ENCODE measurements at places on chromosomes 6 and 20.

- peaks cover under 1% of the 10 kb centered on the region for H3K27me3 ChIP-seq
- no peaks in the 10 kb centered on the region for H3K36me3 ChIP-seq
- DNase-seq, result no peak
- H3K4me3 ChIP-seq, result no peak overlapping the region
These were observed 3.2 kb downstream of the SNX21 start for GRCh38 chr20:45836841-45837240.

- H3K36me3 ChIP-seq, result no peaks in the 10 kb centered on the region
- H3K27ac ChIP-seq, result peak overlapping the region; percentile 63
- peaks cover 12% of the 10 kb centered on the region for H3K4me1 ChIP-seq
- DNase-seq, result peak; percentile 82
These were observed 54.4 kb upstream of the ZNF337 start for GRCh38 chr20:25750765-25751696.

- H3K4me1 ChIP-seq, result no peaks in the 10 kb centered on the region
- H3K36me3 ChIP-seq, result no peaks in the 10 kb centered on the region
- no peaks in the 10 kb centered on the region for H3K27me3 ChIP-seq
- no peak overlapping the region for H3K27ac ChIP-seq
- DNase-seq, result no peak
These were observed 330.9 kb downstream of the LMBRD1 start for GRCh38 chr6:69465866-69466265.

DNA sequence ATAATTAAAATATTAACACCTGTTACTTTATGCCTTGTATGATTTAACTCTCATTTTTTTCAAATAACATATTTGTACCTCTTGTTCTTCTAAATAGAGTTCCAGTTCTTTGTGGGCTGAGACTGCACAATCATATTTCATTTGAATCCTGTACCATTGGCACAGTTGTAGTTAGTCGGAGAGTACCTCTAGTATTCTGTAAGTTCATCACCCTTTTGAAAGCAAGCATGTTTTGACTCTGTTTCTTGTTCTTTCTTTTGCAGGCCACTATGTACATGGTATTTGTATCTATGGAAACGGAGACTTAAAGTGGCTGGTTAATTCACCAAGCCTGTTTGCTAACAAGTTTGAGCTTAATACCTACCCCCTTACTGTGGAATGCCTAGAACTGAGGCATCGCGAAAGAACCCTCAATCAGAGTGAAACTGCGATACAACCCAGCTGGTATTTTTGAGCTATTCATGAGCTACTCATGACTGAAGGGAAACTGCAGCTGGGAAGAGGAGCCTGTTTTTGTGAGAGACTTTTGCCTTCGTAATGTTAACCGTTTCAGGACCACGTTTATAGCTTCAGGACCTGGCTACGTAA lies 68.2 kb downstream of the C6orf52 start:
- H3K4me1 ChIP-seq, result no peaks in the 10 kb centered on the region
- no peak overlapping the region for H3K27ac ChIP-seq
- no peaks in the 10 kb centered on the region for H3K27me3 ChIP-seq
- no peak for DNase-seq
- H3K36me3 ChIP-seq, result peaks cover 37% of the 10 kb centered on the region
- no peak overlapping the region for H3K4me3 ChIP-seq

DNA sequence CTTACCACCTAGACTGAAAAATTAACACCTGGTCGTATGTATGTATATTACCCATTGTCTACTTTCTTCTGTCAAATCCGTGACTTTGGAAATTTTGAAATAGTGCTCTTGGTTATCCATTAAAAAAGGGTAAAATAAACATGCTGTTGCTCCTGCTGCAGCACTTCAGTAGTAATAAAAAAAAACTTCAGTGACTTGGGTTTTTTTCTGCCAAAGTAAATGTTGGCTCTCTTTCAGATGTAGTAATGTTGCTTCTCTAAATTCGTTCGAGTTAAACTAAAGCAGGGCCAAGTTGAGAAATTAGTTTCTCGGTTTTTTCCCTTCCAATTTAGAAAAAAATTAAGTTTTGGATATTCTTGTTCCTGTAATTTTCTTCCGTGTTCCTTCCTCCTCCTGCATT lies 34.2 kb downstream of the JARID2 start:
- no peak for DNase-seq
- peak overlapping the region; percentile 4 for H3K27ac ChIP-seq
- H3K27me3 ChIP-seq, result no peaks in the 10 kb centered on the region
- peaks cover 53% of the 10 kb centered on the region for H3K4me1 ChIP-seq
- H3K36me3 ChIP-seq, result peaks cover 32% of the 10 kb centered on the region
- H3K4me3 ChIP-seq, result no peak overlapping the region

GRCh38 chr6:119586250-119586882 lies 236.8 kb upstream of the MAN1A1 start:
- H3K36me3 ChIP-seq, result no peaks in the 10 kb centered on the region
- H3K27ac ChIP-seq, result no peak overlapping the region
- H3K4me1 ChIP-seq, result no peaks in the 10 kb centered on the region
- H3K4me3 ChIP-seq, result no peak overlapping the region
- no peak for DNase-seq

- peaks cover 1% of the 10 kb centered on the region for H3K27me3 ChIP-seq
- no peak overlapping the region for H3K4me3 ChIP-seq
- H3K36me3 ChIP-seq, result no peaks in the 10 kb centered on the region
These were observed 315.1 kb downstream of the TFAP2C start for GRCh38 chr20:56943946-56944945.

GRCh38 chr6:25619217-25619616 lies 32.8 kb upstream of the SCGN start:
- DNase-seq, result no peak
- no peak overlapping the region for H3K27ac ChIP-seq
- H3K36me3 ChIP-seq, result no peaks in the 10 kb centered on the region
- H3K27me3 ChIP-seq, result no peaks in the 10 kb centered on the region

GRCh38 chr6:72182337-72183246 lies 296.2 kb downstream of the RIMS1 start:
- DNase-seq, result no peak
- H3K36me3 ChIP-seq, result no peaks in the 10 kb centered on the region
- peaks cover 3% of the 10 kb centered on the region for H3K4me1 ChIP-seq
- H3K27ac ChIP-seq, result no peak overlapping the region

DNA sequence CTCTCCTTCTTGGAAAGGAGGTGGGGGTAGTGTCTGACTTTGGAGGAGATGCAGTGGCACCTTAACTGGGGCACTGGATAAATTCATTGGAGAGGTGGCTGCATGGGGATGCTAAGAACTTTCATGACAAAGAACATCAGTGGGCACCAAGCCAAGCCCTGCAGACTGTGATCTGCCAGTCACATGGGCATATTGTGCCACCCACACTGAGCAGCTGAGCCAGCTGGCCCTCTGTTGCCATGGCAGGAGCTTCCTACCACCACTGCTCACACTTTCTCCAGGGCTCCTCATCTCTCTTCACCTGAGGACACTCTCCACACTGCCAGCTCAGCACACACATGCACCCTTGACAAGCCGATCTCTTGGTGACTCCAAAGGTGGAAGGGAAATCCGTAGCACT lies 715.6 kb downstream of the QKI start:
- H3K27ac ChIP-seq, result no peak overlapping the region
- no peaks in the 10 kb centered on the region for H3K27me3 ChIP-seq
- H3K4me3 ChIP-seq, result no peak overlapping the region
- no peak for DNase-seq
- no peaks in the 10 kb centered on the region for H3K36me3 ChIP-seq

- H3K27me3 ChIP-seq, result peaks cover 6% of the 10 kb centered on the region
- DNase-seq, result no peak
These were observed 139.7 kb upstream of the RPS6KA2 start for GRCh38 chr6:166766769-166767168.

DNA sequence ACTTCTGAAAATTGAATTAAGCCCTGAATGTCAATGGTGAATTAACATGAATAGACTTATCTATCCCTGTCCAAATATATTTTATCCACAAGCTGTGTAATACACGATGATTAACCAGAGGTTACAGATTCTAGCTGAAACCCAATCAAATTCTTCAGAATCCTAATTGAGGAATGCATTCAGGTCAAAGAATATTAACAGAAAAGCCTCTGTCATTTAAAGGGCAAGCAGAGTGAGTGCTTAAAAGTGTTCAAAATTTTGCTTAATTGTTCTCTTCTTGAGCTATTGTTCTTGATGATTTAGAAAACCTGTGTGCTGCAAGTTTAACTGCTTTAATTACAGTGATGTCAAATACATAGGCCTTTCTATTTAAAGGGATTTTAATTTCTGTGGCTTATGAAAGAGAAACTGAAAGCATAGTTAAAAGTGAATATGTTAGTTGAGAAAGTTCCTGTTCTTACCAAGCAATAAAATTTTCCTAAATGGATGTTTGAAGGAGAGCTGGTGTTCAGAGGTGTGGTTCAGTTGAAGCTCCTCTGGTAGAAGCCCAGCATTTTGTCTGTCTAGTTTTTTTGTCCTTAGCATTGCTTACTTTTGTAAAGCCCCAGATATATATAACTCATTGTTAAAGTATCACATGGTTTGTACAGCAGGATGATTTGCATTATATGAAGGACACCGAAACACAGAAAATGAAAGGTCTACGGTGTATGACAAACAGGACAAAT lies 466.3 kb upstream of the PLCB4 start:
- no peak for DNase-seq
- H3K4me1 ChIP-seq, result peaks cover 9% of the 10 kb centered on the region

DNA sequence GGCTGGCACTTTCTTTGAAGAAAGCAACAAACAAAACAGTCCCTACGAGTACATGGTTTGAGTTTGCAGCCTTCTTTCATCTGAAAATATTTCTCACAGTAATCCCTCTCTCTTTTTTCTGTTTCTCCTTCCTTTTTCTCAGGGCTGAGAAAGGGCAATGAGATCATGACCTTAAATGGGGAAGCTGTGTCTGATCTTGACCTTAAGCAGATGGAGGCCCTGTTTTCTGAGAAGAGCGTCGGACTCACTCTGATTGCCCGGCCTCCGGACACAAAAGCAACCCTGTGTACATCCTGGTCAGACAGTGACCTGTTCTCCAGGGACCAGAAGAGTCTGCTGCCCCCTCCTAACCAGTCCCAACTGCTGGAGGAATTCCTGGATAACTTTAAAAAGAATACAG lies 80.7 kb upstream of the CLDN20 start:
- no peak overlapping the region for H3K4me3 ChIP-seq
- DNase-seq, result no peak
- peaks cover 27% of the 10 kb centered on the region for H3K4me1 ChIP-seq
- peaks cover 47% of the 10 kb centered on the region for H3K36me3 ChIP-seq
- H3K27me3 ChIP-seq, result no peaks in the 10 kb centered on the region
- peak overlapping the region; percentile 34 for H3K27ac ChIP-seq

DNA sequence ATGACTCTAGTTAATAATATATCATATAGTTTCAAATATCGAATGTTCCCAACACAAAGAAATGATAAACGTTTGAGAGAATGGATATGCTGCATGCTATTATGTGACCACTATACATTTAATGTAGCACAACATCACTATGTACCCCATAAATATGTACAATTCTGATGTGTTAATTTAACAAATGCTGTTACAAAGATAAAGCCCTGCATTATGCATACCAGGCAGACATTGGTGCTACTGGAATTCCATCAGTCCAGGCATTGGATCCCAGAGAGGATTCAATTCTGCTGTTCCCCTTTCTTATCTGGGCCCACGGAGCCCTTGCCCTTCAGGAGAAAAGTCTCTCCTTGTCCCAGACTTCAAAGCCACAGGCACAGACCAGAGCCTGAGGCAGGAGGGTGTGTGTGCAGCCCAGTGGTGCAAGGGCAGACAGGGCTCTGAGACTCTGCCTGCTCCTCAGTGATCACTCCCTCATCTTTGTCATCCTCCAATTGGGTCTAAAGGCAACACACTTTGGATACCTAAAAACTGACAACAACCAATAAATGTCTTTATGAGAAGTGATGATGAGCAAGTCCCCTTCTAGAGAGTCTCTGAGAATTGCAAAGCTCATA lies 45.2 kb downstream of the PSMG4 start:
- no peak overlapping the region for H3K27ac ChIP-seq
- H3K36me3 ChIP-seq, result no peaks in the 10 kb centered on the region
- no peak overlapping the region for H3K4me3 ChIP-seq
- H3K4me1 ChIP-seq, result no peaks in the 10 kb centered on the region
- peaks cover 8% of the 10 kb centered on the region for H3K27me3 ChIP-seq
- DNase-seq, result no peak

DNA sequence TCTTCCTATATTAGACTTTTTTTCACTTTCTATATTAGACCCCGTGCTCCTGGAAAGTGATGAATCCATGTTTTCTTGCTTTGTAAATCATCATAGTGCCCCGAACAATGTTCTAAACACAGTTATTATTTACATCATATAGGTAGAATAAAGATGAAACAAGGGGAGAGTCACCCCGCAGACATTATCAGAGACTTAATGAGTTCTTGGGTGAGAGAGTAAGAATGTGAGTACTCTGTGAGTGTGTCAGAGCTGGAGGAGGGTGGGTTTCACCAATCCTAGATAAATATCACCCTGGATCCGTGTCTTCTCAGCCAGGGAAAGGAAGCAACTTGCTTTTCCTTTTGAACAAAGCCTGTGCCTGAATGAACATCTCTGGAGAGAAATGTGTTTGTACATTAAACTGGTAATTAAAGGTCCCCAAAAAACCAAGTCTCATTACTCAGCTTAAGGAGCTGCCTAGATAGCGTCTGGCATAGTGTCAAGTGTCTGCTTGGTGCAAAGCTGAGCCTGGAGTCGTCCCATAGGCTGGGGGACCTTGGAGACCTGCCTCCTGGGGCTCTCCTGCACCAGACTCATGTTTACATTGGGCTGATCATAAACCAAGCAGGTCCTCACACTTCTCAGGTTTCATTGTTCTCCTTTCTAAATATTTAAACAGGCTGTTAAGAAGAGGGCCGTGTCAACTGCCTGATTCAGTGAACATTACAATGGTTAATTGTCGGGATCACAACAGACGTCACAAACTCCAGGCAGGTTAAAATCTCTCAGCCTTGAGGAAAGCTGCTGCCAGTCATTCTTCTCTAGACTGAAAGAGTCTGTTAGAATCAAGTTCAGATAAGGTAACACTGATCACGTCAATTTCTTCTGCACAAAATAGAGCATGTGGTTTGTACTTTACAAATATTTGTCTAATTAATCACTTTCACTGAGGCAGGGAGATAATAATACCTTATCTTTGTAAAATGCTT lies 179.7 kb upstream of the MYLIP start:
- no peaks in the 10 kb centered on the region for H3K36me3 ChIP-seq
- no peaks in the 10 kb centered on the region for H3K27me3 ChIP-seq
- no peak overlapping the region for H3K4me3 ChIP-seq
- H3K4me1 ChIP-seq, result peaks cover 2% of the 10 kb centered on the region
- no peak overlapping the region for H3K27ac ChIP-seq
- DNase-seq, result no peak

GRCh38 chr6:121578216-121578615 lies 142.8 kb downstream of the GJA1 start:
- peaks cover 3% of the 10 kb centered on the region for H3K4me1 ChIP-seq
- H3K36me3 ChIP-seq, result no peaks in the 10 kb centered on the region
- no peak overlapping the region for H3K4me3 ChIP-seq
- no peak overlapping the region for H3K27ac ChIP-seq
- H3K27me3 ChIP-seq, result no peaks in the 10 kb centered on the region
- no peak for DNase-seq

GRCh38 chr20:53574819-53575218 lies 18.8 kb downstream of the ZNF217 start:
- no peaks in the 10 kb centered on the region for H3K27me3 ChIP-seq
- no peak for DNase-seq
- H3K4me1 ChIP-seq, result peaks cover 57% of the 10 kb centered on the region
- H3K36me3 ChIP-seq, result peaks cover 81% of the 10 kb centered on the region
- H3K4me3 ChIP-seq, result no peak overlapping the region
- peak overlapping the region; percentile 48 for H3K27ac ChIP-seq

GRCh38 chr20:10415013-10415650 lies 18.9 kb downstream of the MKKS start:
- H3K4me3 ChIP-seq, result no peak overlapping the region
- no peaks in the 10 kb centered on the region for H3K4me1 ChIP-seq
- no peaks in the 10 kb centered on the region for H3K27me3 ChIP-seq
- no peak for DNase-seq
- no peak overlapping the region for H3K27ac ChIP-seq
- H3K36me3 ChIP-seq, result peaks cover 9% of the 10 kb centered on the region
